ENCODE measurements at places on chromosomes 4 and X.

DNA sequence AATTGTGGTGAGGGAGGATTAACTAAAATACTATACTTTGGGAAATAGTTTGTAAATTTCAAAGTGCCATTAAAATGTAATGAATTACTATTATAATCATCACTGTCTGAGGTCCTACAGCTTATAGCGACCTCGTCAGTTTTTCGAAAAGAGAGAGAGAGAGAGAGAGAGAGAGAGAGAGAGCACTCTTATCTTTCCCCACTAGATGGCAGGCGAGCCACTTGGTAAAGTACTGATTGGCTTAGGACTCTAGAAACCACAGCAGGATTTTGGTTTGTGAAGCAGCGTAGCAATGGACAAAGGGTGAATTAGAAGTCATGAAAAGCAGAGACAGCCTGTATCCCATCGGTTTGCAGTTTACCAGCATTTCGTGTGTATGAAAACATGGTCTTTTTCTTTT lies 52.5 kb downstream of the LINC00632 start:
- peak; percentile 43 for DNase-seq

- DNase-seq: no peak
These were observed 546 bp downstream of the ZRSR2 start for GRCh38 chrX:15790769-15791290.

GRCh38 chr4:60737858-60738257 lies 462.3 kb upstream of the ADGRL3 start:
- DNase-seq: no peak

GRCh38 chr4:26030780-26031179 lies 116.8 kb downstream of the SMIM20 start:
- peak; percentile 32 for DNase-seq

DNA sequence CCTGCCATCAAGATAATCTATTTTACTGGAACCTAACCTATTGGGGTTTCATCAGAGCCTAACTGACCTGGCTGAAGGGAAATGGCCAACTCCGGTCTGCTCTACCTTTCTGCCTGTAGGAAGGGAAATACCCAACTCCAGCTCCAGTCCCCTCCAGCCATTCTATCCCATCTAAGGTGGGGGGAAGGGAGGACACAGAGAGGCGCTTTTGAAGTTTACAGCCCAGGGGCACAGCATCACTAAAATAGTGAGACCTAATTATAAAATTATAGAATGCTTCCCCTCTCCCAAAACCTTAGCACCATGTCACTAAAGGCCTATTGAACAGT lies 27.8 kb upstream of the ACSL4 start:
- no peak for DNase-seq

Measured in activated T-cell treated with anti-CD3 and anti-CD28 coated beads, Interleukin-2, amount 50 U/mL, for 48 hours (primary cell).